ENCODE measurements at places on chromosomes 6 and 20.

GRCh38 chr6:138397128-138398122 lies 6.6 kb upstream of the HEBP2 start:
- DNase-seq, result no peak

- no peak for DNase-seq
Observed at GRCh38 chr6:793261-793660, 100.3 kb upstream of the EXOC2 start.

GRCh38 chr6:109039795-109040194 lies 54.9 kb downstream of the SESN1 start:
- DNase-seq, result peak; percentile 27

- DNase-seq, result no peak
Observed at GRCh38 chr6:16244446-16244845, 6.1 kb downstream of the GMPR start.

DNA sequence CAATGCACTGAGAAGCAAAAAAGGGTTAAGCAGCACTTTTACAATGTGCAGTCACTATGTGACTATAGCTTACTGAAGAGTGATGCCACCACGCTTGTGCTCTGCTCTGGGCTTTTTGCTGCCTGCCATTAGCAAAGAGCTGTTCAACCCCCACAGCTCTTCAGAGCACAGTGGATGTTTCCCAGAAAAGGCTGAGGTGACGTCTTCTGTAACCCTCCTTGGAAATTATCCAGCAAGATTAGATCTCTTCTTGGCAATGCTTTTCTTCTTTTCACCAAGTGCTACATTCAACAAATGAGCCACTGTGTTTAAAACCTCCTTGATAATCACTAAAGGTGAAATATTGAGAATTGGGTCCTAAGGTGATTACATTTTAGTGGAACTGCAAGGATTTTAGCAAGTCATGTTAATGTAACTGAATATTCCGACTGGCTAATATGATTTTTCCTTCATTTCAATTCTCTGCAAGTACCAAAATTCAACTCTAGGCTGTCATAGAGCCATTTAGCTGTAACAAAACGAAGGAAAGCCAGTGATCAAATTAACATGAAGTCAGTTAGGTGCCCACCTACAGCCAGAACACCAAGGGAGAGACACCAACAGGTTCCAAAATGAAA lies 34.9 kb downstream of the ELOVL5 start:
- DNase-seq, result no peak

DNA sequence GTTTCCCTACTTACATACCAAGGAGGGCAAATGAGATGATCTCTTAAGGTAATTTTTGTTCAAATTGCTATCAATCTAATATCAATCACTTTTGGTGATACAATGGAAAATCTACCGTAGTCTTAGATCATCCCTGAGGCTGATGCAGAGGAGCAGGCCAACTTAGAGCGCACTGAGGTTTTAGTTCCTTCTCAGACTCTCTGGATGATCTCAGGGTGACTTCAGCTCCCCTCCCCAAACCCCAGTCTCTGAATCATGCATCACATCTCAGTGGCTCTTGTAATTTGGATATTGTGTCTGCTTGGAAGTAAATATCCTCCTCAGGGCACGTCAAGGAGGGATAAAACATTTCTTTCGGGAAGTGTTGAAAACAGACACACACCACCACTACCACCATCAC lies 5.9 kb downstream of the TUBB2B start:
- DNase-seq, result no peak

DNA sequence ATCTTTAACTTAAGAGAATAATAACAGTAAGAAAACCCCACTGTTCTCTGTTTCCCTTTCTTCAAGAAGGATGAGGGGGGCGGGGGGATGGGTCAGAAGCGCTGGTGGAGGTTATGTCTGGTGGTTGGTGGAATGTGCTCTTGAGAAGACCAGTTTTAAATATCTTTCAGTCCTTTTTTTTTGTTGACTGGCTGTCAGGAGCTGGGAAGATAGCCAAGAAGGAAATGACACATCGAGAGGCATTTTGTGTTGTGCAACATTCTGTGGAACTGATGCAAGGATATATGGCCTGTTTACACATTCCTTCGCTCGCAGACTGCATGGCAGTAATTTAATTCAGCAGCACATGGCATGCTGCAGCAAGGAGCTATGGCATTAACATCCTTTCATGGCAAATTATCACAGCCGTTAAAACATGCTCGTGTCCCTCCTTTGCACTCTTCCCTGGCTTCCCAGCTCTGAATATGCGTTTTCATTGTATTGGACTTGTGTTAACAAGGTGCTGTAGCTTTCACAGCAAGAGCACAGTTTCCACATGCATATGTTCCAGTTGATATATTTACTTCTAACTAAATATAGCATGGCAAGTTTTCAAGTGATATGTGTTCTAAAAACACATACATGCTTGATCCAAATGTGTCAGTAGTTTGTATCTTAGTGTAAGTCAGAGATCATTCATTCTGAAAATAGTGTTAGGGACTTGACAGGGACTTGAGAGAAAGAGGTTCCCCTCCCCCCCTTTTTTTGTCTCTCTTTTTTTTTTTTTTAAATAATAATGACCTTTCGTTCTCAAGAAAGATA lies 68.2 kb upstream of the SUPT3H start:
- DNase-seq, result no peak

GRCh38 chr6:45462190-45463134 lies 84.7 kb upstream of the SUPT3H start:
- no peak for DNase-seq

DNA sequence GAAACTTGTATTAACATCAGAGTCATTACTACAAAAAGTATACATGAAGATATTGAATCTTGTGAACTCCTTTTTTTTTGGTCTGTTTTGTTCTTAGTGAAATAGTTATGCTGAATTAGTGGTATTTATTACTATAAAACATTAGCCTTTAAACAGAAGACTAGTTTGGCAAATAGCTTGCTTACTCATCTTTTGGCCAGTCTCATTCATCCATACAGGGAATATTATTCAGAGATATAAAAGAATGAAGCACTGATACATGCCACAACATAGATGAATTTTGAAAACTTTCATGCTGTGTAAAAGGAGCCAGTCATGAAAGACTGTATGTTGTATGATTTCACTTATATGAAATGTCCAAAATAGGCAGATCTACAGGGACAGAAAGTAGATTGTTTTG lies 205.9 kb downstream of the ZFAND3 start:
- no peak for DNase-seq

- DNase-seq, result no peak
Observed at GRCh38 chr6:111256646-111257045, 169.3 kb downstream of the SLC16A10 start.

GRCh38 chr20:40497899-40498691 lies 190.9 kb downstream of the MAFB start:
- no peak for DNase-seq

DNA sequence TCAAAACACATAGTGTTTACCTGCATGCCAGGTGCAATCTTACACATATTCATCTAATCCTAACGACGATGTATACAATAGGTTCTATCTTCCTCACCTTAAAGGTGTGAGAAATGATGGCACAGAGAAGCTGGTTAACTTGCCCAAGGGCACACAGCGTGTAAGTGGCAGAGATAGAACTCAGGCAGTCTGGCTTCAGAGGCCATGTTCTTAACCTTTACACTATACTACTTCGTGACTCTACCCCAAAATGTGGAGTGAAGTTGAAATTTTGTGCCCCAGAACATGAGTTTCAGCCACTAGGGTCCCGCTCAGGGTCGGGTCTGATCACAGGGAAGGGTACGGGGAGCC lies 584 bp downstream of the VPS52 start:
- no peak for DNase-seq

DNA sequence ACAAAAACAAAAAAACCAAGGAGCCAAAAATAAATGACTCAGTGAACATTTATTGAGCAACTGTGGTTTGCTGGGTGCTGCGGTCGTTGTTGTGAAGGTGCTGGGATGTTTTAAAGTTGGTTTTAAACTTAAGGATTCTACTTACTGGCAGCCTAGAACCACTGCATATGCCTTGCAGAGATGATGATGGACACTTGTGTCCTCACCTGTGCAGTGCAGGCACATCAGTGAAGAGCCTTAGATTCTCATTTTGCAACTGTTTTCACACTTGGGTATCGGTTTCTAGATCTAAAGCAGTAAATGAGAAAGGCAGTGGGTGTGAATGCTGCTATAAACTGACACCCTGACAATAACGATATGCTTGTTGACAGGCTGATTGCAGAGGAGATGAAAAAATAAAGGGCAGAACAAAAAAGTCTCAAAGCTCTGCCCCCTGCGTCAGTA lies 68.8 kb downstream of the UTRN start:
- DNase-seq, result no peak

DNA sequence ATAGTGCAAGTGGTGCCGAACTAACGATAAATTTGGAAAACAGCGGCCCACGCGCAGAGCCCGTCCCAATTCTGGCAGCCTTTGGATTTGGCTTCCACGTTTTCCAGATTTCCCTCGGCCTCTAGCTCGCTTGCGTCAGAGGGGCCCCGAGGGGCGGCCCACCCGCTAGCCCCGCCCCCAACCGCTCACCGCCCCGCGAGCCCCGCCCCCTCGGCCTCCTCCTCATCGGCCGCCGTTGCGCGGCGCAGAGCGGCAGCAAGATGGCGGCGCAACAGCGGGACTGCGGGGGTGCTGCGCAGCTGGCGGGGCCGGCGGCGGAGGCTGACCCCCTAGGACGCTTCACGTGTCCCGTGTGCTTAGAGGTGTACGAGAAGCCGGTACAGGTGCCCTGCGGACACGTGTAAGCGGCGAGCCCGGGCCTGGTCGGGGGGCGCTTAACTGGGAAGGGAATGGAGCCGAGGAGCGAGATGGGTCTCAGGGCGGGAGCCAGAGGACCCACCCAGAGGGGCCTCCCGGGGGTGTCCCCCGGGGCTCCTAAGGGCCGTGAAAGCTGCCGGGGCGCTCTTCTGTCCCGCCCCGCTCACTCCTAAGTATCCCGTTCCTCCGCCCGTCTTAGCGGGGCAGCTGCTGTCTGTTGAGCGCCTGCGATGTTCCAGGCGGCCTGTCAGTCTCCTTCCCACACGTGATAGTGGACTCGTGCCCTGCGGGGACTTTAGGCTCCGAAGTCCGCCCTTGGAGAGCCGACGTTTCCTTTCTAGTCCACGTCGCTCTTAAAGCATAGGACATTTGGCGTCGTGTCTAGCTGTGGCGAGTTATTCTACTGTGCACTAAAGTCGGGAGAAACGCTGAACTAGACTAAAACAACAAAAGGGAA lies at the start of gene RNF114:
RNF114 (plus strand) TSS at position 245 of the 874 bp plus-strand sequence; CDS start at position 261, 16 bp downstream.
- DNase-seq, result peak; percentile 86

DNA sequence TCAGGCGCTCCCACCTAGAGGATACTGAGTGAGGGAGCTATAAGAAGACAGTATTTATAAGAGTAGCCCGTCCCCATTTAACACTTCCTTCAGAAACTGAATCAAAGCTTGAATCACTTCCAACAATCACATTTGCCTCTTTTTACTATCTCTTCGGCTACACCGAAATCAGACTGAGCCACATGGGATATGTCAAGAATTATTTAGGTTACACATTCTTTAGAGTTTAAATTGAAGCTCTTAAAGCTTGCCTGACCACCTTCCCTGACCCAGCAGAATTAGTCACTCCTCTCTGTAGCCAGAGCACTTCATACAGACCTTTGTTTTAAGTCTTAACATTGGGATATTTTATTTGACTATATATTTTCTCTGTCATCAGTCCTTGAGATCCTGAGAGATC lies 163.7 kb downstream of the MAFB start:
- DNase-seq, result no peak

DNA sequence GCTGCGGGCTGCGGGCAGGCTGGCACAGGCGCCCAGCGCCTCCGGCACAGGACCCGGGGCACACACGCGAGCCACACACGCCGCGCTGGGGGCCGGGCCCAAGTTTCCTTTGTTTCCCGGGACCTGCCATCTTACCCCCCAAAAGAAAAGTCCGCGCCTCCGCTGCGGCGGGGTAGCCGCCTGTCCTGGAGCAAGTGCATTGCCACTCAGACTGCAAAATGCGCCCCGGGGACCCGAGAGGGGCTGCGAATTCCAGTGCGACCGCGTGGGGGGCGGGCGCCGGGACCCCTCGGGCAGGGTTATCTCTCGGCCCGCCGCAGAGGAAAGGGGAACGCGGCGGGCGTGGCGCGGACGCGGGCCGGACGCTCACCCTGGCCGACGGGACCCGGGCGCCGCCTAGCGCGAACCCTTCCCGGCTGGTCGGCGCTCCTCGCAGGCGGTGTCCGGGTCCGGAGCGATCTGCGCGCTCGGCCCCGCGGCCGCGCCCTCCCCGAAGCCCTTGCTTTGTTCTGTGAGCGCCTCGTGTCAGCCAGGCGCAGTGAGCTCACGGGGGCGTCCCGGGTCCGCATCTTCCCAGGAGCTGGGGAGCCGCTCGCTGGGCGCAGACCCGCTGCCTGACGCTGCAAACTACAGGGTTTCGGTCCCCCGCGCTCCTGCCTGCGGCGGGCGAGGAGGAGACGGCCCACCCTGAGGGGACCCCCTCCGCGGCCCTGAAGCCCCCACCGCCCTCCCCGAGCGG lies 639 bp upstream of the CD24 start:
- DNase-seq, result peak; percentile 61

DNA sequence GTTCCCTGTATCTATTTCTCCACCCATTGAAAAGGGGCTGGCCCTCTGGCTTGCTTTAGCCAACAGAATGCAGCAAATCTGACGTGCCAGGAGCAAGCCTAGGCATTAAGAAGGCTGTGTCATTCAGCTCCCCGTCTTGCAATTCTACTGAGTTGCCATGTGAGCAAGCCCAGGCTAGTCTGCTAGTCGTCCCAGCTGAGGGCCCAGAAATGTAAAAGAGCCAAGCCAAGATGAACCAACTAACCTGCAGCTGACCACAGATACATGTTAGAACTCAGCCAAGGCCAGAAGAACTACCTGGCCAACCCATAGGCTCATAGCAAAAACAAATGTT lies 30.1 kb downstream of the PREP start:
- no peak for DNase-seq

GRCh38 chr6:41404182-41404845 lies 68.9 kb downstream of the NCR2 start:
- no peak for DNase-seq

DNA sequence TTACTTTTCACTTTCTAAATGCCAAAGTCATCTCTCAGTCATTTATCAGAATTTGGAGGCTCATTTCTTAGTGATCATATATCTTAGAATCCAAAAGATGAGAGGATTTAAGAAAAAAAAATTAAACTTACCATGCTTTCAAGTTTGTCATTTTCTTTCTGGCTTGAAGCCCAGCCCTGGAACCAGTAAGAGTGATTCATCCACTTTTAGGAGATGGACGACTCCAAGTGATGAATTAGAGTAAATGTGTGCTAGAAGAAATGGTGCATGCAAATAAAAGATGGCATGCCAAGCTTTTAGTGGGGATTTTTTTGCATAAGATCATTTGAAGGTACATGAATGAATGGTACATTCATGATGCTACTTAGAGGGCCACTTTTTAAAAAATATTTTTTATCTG lies 20.1 kb downstream of the PLCB1 start:
- DNase-seq, result no peak
